ENCODE measurements at places on chromosomes 2 and 18.

DNA sequence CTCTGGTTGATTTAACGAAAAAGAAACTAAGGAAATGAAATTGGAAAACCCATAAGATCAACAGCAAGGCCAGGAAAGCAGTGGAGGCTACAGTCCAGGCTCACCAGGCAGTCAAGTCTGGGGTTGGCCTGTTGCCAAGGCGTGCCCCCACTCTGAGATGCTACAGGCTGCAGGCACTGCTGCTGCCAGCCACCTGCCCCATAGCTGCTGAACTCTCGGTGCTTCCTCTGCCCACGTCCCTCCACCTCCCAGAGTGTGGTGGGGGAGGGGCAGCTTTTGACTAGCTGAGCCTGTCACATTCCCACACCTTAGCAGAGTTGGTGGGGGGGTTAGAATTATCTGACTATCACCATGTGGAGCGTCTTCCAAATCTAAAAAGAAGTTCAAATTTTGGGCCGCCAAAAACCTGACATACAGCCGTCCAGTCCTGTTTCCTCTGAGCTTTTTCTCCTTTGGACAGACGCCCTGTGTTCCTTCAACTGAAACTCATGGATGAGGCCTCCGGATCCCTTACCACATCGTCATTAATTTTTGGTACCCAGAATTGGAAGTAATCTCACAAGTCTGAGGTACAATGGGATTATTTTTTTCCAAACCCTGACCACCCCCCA is 3.9 kb upstream of the SH3RF3 start:
- DNase-seq, result no peak

GRCh38 chr18:25743646-25744151 is 346.7 kb downstream of the SS18 start:
- no peak for DNase-seq

- no peak for DNase-seq
Observed at GRCh38 chr2:156704132-156704531, 268.0 kb downstream of the GPD2 start.

- no peak for DNase-seq
Observed at GRCh38 chr2:232994446-232994845, 18.6 kb downstream of the NGEF start.

DNA sequence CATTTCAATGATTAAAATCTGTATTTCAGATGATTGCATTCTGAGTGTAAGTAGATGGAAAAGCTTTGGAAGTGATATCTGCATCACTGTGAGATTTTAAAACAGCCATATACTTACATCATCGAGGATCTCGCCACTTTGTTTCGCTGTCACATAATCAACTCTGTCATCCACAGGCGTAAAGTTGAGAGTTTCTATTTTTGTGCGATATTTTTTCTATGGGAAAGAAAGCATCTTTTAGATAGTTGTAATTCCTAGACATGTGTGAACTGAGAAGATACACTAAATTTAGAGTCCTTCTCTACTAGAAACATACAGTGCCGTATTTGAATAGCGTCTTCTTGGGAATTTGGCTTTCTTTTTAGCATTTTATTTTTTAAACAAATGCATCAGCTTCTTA is 158.8 kb downstream of the RIF1 start:
- DNase-seq, result no peak

- DNase-seq, result no peak
Observed at GRCh38 chr2:61718965-61719364, 134.9 kb downstream of the FAM161A start.

DNA sequence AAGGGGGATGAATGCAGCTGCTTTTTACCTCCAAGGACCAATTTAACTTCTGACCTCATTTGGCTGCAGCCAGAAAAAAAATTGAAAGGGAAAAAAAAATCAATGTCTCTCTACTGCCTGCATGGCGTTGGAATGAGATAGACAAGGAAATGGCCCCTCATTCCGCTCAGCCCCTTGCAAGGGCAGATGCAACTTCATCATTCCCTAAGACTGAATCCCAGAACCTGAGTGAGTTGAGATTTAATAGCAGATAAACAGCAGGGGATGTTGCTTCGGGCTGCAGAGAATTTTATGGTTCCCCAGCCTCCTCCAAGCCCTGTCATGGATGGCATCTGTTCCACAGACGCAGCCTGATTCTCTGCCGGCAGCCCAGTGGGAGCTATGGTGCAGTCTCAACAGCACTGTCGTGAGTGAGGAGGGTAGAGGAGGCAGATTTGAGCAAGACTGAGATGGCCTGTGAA is 49.0 kb downstream of the CAPN13 start:
- no peak for DNase-seq

Measured in effector CD4-positive, alpha-beta T cell (primary cell).